ENCODE measurements at places on chromosomes 13 and 19. TPM values are rescaled to one million over a fixed set of nuclear protein-coding genes. Genes with fewer than 3 reads are reported as not detected.
A peak's percentile ranks its signal among the peaks of the same experiment; 100 is the strongest.

Gene AMER2
- total RNA-seq, result not detected

Gene PRTN3
- total RNA-seq, result not detected

Gene SLAIN1
- 4.2 TPM for total RNA-seq

GRCh38 chr19:17889609-17890214 lies 18.0 kb downstream of the SLC5A5 start:
- peak; percentile 24 for DNase-seq

- peak; percentile 92 for DNase-seq
Measured at GRCh38 chr19:511101-511851, 4.0 kb downstream of the TPGS1 start.

DNA sequence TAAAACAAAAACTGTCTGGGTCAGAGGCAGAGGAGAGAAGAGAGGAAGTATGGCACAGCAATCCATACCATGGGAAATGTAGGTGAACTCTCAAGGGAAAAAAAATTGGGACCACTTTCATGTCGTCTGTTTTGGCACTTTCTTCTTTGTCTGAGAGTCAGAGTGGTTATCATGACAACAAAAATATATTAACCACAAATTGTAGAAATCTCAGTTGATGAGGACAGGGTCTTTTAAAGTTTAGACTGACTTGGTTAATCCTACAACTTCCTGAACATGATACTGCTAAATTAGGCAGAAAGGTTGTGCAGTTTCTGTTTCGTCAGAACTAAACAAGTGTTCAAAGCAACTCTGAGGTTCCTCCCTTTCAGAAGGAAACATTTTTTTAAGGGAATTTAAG lies 15.2 kb downstream of the KLF5 start:
- no peak for DNase-seq

- no peak for DNase-seq
Measured at GRCh38 chr13:85659493-85659892, 139.7 kb downstream of the SLITRK6 start.

All from HT1080 (cell line).